ENCODE measurements at places on chromosomes 11 and 22.

DNA sequence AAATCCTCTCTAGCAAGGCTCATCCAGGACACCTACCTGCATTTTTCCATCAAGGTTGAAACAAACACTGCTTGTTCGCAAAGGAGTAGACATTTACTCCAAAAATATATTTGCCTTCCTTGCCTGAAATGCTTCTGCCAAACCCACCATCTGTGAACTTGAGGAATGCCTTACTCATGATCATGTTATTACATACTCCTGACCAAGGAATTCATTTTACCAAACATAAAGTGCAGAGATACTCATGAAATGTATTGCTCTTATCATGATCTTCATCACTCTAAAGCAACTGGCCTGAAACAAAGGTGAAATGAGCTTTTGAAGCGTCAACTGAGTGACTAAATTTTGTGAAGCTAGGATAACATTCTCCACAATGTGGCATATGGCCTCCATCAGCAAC lies 243.1 kb upstream of the CCDC179 start:
- no peak for DNase-seq

- no peak for DNase-seq
Measured at GRCh38 chr11:35029979-35030682, 108.8 kb upstream of the CD44 start.

DNA sequence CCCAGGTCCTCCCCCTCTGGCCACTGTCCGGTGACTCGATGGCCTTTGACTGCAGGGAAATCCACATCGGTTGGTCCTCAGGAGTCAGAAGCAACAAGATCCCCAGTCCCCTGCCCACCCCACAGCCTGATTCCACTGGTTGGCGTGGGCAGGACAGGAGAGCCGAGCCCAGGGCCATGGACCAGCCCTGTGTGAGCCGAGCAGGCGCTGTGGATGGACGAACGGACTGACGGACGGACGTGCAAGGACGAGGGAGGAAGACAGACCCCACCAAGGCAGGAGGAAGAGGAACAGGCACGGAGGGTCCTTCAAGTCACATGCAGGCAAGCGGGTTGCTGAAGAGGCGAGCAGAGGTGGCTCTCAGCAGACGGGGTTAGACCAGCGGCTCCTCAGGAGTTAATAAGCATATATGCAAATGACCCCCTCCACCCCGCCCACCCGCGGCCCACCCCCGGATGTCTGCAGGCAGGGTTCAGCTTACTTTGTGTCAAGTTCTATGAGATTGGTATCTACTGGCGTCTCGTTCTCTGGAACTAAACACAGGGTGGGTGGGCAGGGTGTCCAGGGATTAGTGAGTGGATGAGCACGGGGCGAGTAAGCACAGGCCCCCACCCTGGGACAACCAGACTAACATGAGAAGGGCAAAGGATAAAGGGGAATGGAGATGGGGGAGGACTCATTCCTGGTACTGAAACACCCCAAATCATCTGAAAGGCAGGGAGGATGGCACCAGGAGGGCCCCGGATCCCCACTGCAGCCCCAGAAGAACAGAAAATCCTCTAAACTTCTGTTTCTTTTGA lies 26.8 kb downstream of the TPBGL start:
- DNase-seq, result no peak

DNA sequence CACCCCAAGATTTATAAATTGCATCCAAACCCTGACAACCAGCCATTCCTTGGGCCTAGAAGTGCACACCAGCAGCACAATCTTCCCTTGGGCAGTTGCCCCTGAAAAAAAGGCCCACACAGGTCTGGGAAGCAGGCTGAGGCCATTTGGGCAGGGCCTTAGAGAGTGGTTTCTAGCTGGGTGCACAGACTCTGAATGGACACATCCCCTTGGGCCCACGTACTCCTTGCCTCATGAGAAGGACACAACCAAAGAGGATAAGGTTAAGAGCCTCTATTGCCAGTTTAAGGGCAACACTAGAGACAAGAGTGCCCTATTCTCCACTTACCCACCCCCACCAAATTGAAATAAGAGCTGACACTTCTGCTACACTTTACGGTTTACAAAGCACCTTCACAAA lies 933 bp upstream of the PANX3 start:
- DNase-seq, result no peak

DNA sequence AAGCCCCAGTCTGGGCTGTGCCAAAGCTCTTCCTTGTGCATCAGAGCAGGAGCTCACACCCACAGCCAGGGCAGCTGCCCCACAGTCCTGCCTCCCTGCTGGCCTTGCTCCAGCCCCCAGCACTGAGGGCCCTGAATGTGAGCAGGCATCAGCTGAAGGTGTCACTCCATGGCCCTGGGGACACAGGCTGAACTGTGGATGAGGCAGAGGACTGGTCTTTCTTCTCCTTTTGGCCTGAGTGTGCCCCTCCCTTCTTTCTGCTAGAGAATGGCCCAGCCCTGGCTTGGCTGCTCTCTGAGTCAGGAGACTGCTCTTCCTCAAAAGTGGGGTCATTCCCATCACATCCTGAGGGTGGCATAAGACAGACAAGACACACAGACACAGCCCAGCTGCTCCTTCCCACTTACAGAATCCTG lies 16.2 kb downstream of the OTOG start:
- DNase-seq, result no peak
